ENCODE measurements at places on chromosomes 2 and 18. TPM values are rescaled to one million over a fixed set of nuclear protein-coding genes. Genes with fewer than 3 reads are reported as not detected.

DNA sequence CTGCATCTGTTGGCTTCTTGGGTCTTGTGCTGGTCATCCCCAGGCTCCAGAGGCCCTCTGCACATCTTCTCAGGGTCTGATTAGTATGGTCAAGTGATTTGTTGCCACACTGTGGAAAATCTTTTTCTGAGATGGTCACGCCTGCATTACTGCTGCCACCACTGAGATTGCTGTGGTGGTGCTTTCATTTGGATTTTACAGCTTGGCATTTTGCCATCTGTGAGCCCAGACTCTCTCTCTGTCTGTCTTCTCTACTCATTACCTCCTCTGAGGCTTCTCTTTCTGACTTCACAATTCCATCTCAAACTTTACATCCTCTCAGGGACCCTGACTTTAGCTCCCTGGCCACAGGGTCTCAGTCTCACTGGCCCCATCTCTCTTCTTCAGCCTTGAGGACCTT lies 154.6 kb downstream of the LRRTM1 start:
- no peak overlapping the region for H3K27ac ChIP-seq
- H3K4me1 ChIP-seq = peaks cover 4% of the 10 kb centered on the region
- no peak overlapping the region for H3K4me3 ChIP-seq
- no peak for DNase-seq

DNA sequence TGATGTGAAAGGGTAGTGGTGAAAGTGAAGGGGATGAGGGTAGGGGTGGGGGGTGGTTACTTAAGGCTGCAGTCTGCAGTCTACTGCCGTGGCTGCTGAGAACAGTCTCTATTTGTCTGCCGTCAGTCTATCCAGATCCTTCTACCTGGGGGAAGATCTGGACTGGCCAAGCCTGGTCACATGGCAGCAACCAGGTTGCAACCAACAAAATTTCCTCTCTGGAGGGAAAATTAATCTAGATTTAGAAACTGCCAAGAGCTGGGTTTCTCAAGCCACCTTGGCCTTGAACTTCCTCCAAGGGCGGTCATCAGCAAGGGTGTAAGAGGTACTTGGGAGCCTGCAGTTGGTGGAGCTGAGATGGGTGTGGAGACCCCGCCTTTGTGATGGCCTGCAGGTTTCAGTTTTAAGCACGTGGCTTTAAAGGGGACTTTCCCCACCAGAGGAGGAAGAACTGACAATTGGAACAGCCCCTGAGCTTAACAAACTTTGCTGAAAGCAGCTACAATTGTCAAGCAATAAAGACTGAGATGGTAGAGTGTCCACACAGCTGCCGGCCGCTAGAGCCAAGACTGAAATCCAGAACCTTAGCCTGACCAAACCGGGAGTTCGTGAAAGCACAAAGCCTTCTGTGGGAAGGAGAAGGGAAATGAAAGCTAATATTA lies 31.4 kb upstream of the KCMF1 start:
- H3K27ac ChIP-seq = peak overlapping the region; percentile 86
- DNase-seq = no peak
- H3K27me3 ChIP-seq = no peaks in the 10 kb centered on the region
- H3K4me1 ChIP-seq = peaks cover 26% of the 10 kb centered on the region

GRCh38 chr2:85448461-85449213 lies 30.1 kb downstream of the SH2D6 start:
- no peak overlapping the region for H3K4me3 ChIP-seq
- peaks cover 4% of the 10 kb centered on the region for H3K4me1 ChIP-seq
- H3K36me3 ChIP-seq = no peaks in the 10 kb centered on the region
- H3K27me3 ChIP-seq = no peaks in the 10 kb centered on the region
- no peak for DNase-seq

GRCh38 chr2:121483021-121483420 lies 47.7 kb upstream of the RNU4ATAC start:
- DNase-seq = no peak
- no peaks in the 10 kb centered on the region for H3K36me3 ChIP-seq
- no peaks in the 10 kb centered on the region for H3K27me3 ChIP-seq

The MSTN gene
- not detected for total RNA-seq

GRCh38 chr2:9549420-9549819 lies 6.2 kb downstream of the ADAM17 start:
- no peaks in the 10 kb centered on the region for H3K27me3 ChIP-seq
- peaks cover 48% of the 10 kb centered on the region for H3K4me1 ChIP-seq
- no peaks in the 10 kb centered on the region for H3K36me3 ChIP-seq
- H3K4me3 ChIP-seq = no peak overlapping the region

DNA sequence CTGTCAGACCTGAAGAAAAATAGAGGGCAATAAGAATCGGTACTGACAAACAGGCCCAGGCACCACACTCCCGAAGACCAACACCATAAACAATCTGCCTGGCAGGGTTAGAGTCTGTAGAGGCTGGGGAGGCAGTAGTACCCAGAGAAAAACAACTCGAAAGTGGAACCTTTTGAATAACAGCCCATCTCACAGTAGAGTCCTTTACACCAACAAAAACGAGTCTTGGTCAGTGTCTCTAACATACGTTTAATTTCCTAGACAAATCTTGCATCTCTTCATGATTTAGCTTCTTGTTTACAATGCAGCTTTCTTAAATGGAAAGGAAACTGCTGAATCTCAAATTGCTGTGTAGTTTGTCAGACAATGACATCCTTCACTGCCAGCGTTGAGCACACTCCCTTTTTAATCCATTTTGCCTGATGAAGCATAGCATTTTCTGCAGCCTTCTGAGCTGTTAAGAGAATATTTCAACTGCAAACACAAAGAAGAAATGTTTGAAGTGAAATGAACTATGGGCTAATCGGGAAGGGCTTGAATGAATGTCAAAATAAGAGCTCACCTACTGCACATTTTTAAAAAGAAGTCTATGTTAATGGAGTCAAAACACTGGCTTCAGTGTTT lies 73.1 kb upstream of the DSG1 start:
- no peaks in the 10 kb centered on the region for H3K27me3 ChIP-seq
- DNase-seq = no peak
- no peak overlapping the region for H3K4me3 ChIP-seq
- H3K36me3 ChIP-seq = no peaks in the 10 kb centered on the region
- peak overlapping the region; percentile 54 for H3K27ac ChIP-seq

- no peaks in the 10 kb centered on the region for H3K36me3 ChIP-seq
- no peaks in the 10 kb centered on the region for H3K27me3 ChIP-seq
Observed at GRCh38 chr2:50949450-50950193, 82.3 kb downstream of the NRXN1 start.

The EIF4E2 gene
- 95.9 TPM for total RNA-seq

DNA sequence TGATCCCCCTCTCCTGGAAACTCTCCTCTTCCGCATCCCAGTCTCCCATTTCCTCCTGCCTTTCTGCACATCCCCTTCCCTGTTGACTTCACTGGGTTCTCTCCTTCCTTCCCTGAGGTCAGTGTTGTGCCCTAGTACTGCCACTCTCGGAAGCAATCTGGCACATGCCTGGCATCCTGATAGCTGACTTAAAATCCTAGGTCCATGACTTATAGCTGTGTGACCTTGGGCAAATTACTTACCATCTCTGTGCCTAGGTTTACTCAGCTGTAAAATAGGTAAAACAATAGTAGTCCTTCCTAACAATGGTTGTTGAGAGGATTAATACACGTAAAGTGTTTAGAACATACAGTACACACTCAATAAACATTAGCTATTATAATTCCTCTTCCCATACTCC lies 9.3 kb downstream of the EVA1A start:
- H3K27ac ChIP-seq = no peak overlapping the region
- no peak overlapping the region for H3K4me3 ChIP-seq
- H3K4me1 ChIP-seq = peaks cover 49% of the 10 kb centered on the region
- DNase-seq = no peak

DNA sequence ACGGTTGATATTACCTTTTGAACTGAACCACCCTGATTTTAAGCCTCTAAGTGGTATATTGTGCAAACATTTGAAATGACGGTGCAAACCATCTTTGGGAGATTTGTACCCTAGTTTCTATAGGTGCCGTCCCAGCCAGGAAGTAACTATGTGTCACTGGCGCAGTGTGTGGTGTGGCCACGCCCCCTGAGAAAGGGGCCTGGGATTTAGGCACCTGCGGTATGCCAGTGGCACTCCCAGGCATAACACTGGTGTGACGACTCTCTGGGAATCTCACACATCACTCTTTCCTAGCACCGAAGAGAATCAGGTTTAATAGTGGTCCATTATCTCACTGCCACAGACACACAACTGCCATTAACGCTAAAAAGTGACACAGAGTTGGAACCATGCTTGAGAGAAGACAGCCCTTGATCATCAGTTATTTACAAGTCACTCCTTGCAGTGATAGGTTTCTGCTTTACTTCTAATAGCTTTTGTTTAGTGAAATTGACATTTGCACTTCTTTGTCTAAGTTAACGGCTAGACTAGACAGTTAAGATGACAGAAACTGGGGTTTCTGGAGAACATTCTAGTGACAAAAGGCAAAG lies 11.1 kb downstream of the AQP4 start:
- H3K27ac ChIP-seq = no peak overlapping the region
- no peaks in the 10 kb centered on the region for H3K36me3 ChIP-seq
- no peak for DNase-seq
- no peaks in the 10 kb centered on the region for H3K4me1 ChIP-seq
- H3K27me3 ChIP-seq = no peaks in the 10 kb centered on the region
- no peak overlapping the region for H3K4me3 ChIP-seq

- peaks cover 8% of the 10 kb centered on the region for H3K27me3 ChIP-seq
- peaks cover 48% of the 10 kb centered on the region for H3K36me3 ChIP-seq
- H3K27ac ChIP-seq = no peak overlapping the region
- DNase-seq = no peak
- H3K4me1 ChIP-seq = no peaks in the 10 kb centered on the region
Observed at GRCh38 chr18:14961991-14962390, 214.0 kb downstream of the ANKRD30B start.

DNA sequence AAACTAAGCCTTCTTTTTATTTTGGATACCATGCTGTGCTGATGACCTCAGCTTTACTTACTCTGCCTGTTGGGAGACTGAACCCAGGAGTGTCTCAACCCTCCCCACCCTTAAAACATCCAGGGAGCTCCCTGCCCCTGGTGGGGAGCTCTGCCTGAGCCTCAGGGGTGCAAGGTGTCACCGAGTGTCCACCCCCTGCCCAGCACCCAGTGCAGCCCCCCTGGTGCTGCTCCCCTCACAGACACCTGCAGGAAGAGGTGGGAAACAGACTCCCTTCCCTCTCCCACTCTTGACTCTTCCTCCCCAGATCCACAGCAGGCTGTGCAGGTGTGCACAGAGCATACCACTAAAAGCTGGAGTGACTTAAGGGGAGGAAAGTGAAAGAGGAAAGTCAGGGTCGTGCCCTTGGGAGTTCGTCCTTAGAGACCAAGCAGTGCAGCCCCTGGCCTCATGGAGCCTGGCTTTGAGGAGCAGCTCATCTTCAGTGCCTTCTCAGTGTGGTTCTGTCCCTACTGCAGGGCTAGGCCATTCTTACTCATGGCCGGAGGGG lies 51.3 kb downstream of the MYO7B start:
- H3K27me3 ChIP-seq = no peaks in the 10 kb centered on the region
- no peak for DNase-seq
- H3K4me1 ChIP-seq = peaks cover 15% of the 10 kb centered on the region
- H3K36me3 ChIP-seq = no peaks in the 10 kb centered on the region
- no peak overlapping the region for H3K4me3 ChIP-seq
- H3K27ac ChIP-seq = no peak overlapping the region

- H3K4me3 ChIP-seq = no peak overlapping the region
- DNase-seq = no peak
- peaks cover 10% of the 10 kb centered on the region for H3K27me3 ChIP-seq
- H3K27ac ChIP-seq = no peak overlapping the region
Observed at GRCh38 chr2:168896783-168897182, 4.3 kb upstream of the G6PC2 start.

The PJVK gene
- total RNA-seq = 4.4 TPM

The CASP10 gene
- total RNA-seq = 2.9 TPM

- H3K4me1 ChIP-seq = peaks cover 32% of the 10 kb centered on the region
- DNase-seq = no peak
- peak overlapping the region; percentile 57 for H3K27ac ChIP-seq
- peaks cover 51% of the 10 kb centered on the region for H3K36me3 ChIP-seq
- no peaks in the 10 kb centered on the region for H3K27me3 ChIP-seq
Observed at GRCh38 chr18:35942133-35942532, 30.3 kb upstream of the RMP24 start.

The CYP26B1 gene
- total RNA-seq = 0.42 TPM

The ABCG8 gene
- 0.25 TPM for total RNA-seq

The PLA2R1 gene
- 1.1 TPM for total RNA-seq

- DNase-seq = no peak
- H3K36me3 ChIP-seq = no peaks in the 10 kb centered on the region
- H3K4me3 ChIP-seq = no peak overlapping the region
- no peak overlapping the region for H3K27ac ChIP-seq
- no peaks in the 10 kb centered on the region for H3K27me3 ChIP-seq
- no peaks in the 10 kb centered on the region for H3K4me1 ChIP-seq
Observed at GRCh38 chr18:1408376-1408775, 503.7 kb downstream of the ADCYAP1 start.

The VAMP5 gene
- 6.3 TPM for total RNA-seq
